CD14-positive monocyte (primary cell): ENCODE measurements at places on chromosomes 12 and 14.

DNA sequence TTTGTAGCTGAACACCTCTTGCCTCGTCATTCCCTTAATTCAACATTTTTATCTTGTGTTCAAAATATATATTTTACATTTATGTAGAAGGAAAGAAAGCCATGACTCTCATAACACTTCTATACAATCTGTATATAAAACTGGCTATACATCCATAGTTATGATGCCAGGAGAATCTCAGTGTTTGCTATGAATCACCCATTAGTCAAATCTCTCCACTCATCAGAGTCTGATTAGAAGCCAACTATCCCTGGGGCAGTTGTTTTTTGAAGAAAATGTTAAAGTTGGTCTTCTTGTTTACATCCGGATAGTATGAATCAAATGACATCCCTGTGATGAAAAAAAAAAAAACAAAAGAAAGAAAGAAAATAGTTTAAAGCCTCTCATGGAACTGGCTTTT lies 503.9 kb downstream of the NELL2 start:
- DNase-seq = no peak
- no peak overlapping the region for H3K4me3 ChIP-seq
- H3K4me1 ChIP-seq = no peaks in the 10 kb centered on the region
- no peaks in the 10 kb centered on the region for H3K36me3 ChIP-seq
- H3K27ac ChIP-seq = no peak overlapping the region
- no peaks in the 10 kb centered on the region for H3K27me3 ChIP-seq

DNA sequence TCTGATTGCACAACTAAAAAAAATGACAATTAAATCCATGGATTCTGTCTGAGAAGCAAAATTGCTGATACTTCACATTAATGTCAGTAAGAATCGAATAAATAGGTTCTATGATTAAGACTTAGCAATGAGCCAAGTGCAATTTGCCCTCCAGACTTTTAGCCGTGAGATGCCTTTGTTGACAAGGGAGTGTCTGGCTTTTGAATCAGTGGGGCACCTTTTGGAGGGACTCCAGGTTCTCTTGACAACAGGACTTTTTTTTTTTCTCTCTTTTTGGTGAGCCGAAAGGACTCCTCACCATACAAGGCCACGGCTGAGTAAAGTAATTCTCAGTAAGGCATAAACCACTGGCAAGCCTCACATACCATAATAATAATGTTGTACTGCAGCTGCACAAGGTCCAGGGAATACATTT lies 4.7 kb upstream of the MDM1 start:
- DNase-seq = no peak
- H3K4me1 ChIP-seq = peaks cover 3% of the 10 kb centered on the region
- H3K27me3 ChIP-seq = no peaks in the 10 kb centered on the region
- H3K36me3 ChIP-seq = no peaks in the 10 kb centered on the region

DNA sequence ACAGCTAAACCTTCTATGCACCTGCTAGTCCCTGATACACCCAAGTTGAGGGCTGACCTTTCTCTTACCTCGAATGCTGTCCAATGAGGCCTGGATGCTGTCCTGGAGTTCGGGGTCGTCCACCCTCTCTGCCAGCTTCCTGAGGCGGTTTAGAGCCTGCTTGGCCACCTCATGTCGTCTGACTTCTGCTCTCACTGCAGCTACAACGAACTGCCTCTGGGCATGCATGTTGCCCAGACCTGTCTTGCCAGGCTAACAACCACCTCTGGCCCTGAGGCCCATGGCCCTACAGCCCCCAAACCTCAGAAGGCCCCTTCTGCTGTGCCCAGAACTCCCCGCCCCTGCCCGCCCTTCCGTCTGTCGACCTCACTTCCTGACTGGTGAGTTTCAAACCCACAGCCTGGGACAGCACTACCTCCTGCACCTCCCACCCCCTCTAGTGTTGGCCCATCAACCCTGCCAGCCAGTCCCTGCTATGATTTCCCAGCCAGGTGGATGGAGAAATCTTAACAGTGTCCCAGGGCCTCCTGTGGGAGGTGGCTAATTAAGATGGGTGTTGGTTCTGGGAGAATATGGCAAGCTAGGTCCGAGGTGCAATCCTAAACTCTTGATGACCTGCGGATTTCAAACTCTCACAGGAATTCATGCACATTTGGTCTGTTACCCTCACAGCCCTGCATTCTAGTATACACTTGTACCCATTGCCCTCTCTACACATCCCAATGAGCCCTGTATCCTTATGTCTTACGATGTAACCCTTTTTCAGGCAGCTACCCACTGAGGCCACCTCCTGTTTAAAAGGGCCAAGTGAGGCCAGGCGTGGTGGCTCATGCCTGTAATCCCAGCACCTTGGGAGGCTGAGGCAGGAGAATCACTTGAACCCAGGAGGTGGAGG lies 2.7 kb upstream of the TSPAN31 start:
- H3K27me3 ChIP-seq = no peaks in the 10 kb centered on the region
- DNase-seq = peak; percentile 70
- H3K36me3 ChIP-seq = peaks cover 10% of the 10 kb centered on the region

- no peak overlapping the region for H3K4me3 ChIP-seq
- DNase-seq = no peak
- peaks cover 16% of the 10 kb centered on the region for H3K36me3 ChIP-seq
- no peaks in the 10 kb centered on the region for H3K27me3 ChIP-seq
- H3K27ac ChIP-seq = no peak overlapping the region
These were observed 56.2 kb upstream of the RTRAF start for GRCh38 chr14:51933191-51933590.

DNA sequence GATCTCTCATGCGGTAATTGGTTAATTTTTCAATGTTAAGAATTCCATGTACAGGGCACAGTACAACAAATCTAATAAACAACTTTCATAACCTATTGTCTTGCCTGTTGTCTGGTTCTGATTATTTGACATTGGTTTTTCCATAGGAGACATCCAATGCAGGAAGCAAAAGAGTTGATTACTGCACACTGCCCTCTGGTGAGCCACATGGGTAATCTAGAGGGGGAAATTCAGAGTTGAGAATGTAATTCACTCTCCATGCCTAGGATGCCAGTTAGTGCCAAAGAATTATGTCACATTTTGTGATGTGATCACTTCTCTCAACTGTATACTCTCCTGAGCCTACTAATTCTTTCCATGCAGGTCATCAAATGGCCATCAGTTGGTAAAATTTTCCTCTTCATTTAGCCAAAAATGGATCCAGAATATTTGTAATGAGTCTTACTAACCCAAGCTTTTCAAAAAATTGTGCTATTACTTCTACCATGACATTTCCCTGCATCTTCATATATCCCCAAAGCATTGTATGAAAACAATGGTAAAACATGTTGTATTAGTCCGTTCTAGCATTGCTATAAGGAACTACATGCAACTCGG lies 17.7 kb upstream of the CCDC91 start:
- H3K27me3 ChIP-seq = no peaks in the 10 kb centered on the region
- DNase-seq = no peak
- no peak overlapping the region for H3K4me3 ChIP-seq
- no peaks in the 10 kb centered on the region for H3K4me1 ChIP-seq
- H3K36me3 ChIP-seq = no peaks in the 10 kb centered on the region
